ENCODE measurements at places on chromosomes 4 and X. TPM values are rescaled to one million over a fixed set of nuclear protein-coding genes. Genes with fewer than 3 reads are reported as not detected.

Gene GYPE
- 3.5 TPM for polyA plus RNA-seq

Gene ZNF711
- polyA plus RNA-seq: 28.9 TPM

Gene INTS12
- 34.8 TPM for polyA plus RNA-seq

- DNase-seq: no peak
These were observed 53.2 kb upstream of the SPANXB1 start for GRCh38 chrX:140949233-140949632.

DNA sequence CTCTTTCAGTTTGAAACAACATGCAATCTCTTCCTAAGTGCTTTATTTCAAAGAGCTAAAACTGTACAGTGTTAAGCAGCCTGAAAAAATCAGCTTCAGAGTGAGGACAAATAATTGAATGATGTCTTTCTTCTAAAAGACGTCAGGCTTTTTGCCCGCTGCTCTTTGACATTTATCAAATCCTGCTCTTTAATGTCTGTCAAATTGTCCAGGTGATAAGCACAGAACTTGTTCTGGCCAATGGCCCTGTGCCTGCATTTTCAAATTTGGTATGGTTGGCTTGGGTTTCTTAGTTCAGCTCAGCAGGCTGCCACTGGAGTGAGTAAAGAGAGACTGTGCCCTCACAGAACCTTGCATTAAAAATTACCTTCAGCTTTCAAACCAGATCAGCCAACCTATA is 712.9 kb upstream of the LCORL start:
- DNase-seq: no peak

GRCh38 chr4:3291969-3292570 is 751 bp upstream of the RGS12 start:
- DNase-seq: peak; percentile 42
